ENCODE measurements at places on chromosomes 6 and 20.

DNA sequence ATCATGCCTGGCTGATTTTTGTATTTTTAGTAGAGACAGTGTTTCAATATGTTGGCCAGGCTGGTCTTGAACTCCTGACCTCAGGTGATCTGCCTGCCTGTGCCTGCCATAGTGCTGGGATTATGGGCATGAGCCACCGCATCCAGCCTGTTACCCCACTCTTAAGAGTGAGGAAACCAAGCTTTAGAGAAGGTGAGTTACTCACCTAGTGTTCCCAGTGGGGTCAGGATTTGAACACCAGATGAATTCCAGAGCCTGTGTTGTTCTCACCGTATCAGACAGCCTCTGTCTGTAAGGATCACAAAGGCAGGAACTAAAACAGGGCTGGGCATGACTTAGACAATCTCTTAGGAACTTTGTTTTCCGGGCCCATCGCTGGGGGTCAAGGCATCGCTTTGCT lies 9.4 kb upstream of the FANCE start:
- H3K27me3 ChIP-seq = no peaks in the 10 kb centered on the region
- no peak overlapping the region for H3K27ac ChIP-seq
- DNase-seq = no peak
- no peaks in the 10 kb centered on the region for H3K4me1 ChIP-seq

GRCh38 chr6:128595544-128595943 lies 75.1 kb upstream of the PTPRK start:
- peaks cover 2% of the 10 kb centered on the region for H3K27me3 ChIP-seq
- no peak overlapping the region for H3K27ac ChIP-seq
- H3K4me1 ChIP-seq = no peaks in the 10 kb centered on the region
- no peaks in the 10 kb centered on the region for H3K36me3 ChIP-seq
- DNase-seq = no peak
- no peak overlapping the region for H3K4me3 ChIP-seq

DNA sequence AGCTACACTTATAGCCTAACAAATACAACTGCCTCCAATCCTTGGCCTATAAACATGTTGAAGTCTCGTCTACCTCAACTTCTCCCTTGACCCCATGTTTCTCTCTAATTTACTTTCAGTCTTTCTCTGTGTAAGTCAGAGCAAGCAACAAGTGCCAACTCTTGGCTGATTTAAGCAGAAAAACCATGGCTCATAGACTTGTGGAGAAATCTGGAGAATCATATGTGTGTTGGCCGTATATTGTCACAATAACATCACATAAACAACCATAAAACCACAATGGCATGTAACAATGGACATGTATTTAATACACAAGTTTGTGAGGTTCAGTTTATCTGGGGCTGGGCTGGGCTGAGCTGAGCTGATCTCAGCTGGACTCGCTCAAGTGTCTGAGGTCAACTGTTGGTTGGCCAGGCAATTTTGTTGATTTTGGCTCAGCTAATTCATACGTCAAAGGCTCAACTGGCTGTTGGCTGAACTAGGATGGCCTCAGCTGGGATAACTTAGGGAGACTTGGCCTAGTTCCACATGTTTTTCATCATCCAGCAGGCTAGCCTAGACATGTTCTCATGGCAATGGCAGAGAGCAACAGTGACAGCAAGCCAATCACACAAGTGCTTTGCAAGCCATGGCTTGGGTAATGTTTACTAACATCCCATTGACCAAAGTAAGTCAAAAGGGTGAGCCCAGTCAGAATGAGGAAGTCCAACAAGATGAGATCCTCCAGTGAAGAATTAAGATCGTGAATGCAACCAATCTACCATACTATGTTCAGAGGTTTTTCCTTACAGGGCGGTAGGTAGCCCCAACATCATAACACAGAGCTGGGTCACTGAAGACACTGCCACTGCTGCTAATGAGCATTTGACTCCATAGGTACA lies 12.9 kb upstream of the TBC1D22B start:
- peak; percentile 32 for DNase-seq
- H3K4me3 ChIP-seq = no peak overlapping the region
- no peaks in the 10 kb centered on the region for H3K27me3 ChIP-seq
- peak overlapping the region; percentile 1 for H3K27ac ChIP-seq
- peaks cover 10% of the 10 kb centered on the region for H3K4me1 ChIP-seq
- no peaks in the 10 kb centered on the region for H3K36me3 ChIP-seq

DNA sequence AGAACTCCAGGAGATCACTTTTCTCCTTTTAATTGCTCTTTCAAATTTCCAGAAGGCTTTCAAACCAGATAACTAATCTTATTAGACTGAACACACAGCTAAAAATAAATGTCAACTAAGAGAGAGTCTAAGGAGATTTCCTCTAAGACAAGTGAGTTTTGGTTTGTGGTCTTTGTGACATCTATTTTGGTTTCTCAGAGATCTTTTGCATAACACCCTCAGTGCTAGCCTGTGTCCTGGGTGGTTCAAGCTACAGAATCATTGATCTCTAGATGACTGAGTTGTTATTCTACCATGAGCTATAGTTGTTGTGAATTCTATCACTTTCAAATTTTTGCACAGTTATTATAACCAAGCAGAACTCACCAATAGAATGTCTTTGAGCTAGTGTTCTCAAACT lies 49.1 kb upstream of the PLCB4 start:
- no peaks in the 10 kb centered on the region for H3K27me3 ChIP-seq
- H3K27ac ChIP-seq = no peak overlapping the region
- no peaks in the 10 kb centered on the region for H3K4me1 ChIP-seq
- H3K36me3 ChIP-seq = no peaks in the 10 kb centered on the region
- no peak overlapping the region for H3K4me3 ChIP-seq

- no peaks in the 10 kb centered on the region for H3K27me3 ChIP-seq
- H3K36me3 ChIP-seq = no peaks in the 10 kb centered on the region
- no peak for DNase-seq
- H3K4me3 ChIP-seq = no peak overlapping the region
- H3K4me1 ChIP-seq = no peaks in the 10 kb centered on the region
Observed at GRCh38 chr20:59750209-59750840, 146.0 kb downstream of the PHACTR3 start.

DNA sequence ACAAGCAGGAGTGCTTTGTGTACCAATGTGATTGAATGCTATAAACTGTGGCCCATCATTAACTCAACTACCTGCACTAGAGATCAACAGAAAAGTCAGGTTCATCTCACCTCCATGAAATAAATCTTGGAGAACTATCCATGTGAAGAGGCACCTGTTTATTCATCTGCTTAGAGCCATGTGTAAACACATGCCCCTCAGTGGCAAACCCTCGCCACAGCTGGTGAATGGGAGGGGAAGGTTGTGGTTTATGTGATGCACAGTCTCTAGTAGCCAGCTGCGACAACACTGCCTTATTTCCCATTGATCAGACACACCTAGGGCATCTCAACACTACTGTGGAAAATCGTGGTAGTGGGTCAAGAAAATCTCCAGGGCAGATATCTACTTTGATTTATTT lies 640.2 kb downstream of the PTPRT start:
- no peak overlapping the region for H3K27ac ChIP-seq
- H3K27me3 ChIP-seq = no peaks in the 10 kb centered on the region
- no peaks in the 10 kb centered on the region for H3K4me1 ChIP-seq
- DNase-seq = no peak

DNA sequence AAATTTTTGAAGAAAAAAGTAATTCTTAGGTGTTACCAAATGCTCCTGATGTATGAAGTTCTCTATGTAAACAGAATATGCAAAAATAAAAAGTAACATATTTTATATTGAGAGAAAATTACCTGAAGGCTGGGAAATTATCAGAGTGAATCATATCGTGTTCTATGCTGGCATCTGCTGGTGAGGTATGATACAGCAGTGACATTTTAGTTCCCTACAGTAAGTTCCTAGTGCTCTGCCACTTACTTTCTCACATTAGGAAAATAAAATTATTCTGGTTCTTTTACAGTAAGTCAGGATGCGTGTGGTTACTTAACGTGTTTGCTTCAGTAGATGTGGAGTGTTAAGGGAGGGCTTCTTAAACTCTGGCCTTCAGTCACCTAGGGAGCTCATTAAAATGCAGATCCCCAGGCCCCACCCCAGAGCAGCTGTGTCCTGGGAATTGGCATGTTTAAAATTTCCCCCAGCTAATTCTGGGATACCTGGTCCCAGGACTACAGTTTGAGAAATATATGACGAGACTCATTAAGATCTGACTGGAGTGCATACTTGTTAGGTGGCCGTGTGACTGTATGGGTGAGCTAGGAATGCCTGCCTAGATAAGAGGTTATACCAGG lies 3.2 kb downstream of the ACTR5 start:
- H3K4me3 ChIP-seq = no peak overlapping the region
- peaks cover 18% of the 10 kb centered on the region for H3K36me3 ChIP-seq
- peak; percentile 52 for DNase-seq
- no peak overlapping the region for H3K27ac ChIP-seq
- peaks cover 8% of the 10 kb centered on the region for H3K4me1 ChIP-seq
- no peaks in the 10 kb centered on the region for H3K27me3 ChIP-seq

DNA sequence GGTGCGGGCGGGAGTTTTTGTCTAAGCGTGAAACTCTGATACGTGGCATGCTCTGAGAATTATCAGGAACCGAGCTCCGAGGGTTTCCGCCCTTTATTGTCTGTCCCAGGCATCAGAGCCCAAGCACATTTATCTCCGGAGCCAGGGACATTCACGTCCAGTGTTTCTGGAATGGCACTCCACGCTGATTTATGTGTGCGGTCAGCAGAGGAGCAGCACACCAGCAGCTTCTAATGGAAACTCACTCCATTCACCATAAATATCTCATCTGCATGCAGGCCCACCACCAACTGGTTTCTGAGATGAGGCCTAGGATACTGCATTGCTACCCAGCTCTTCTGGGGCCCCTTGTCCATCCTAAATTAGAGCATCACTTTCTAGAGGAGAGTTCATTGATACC lies 51.9 kb upstream of the SYNDIG1 start:
- no peaks in the 10 kb centered on the region for H3K36me3 ChIP-seq
- no peak for DNase-seq
- H3K4me1 ChIP-seq = no peaks in the 10 kb centered on the region

- H3K4me1 ChIP-seq = no peaks in the 10 kb centered on the region
- H3K27me3 ChIP-seq = peaks cover 2% of the 10 kb centered on the region
- DNase-seq = peak; percentile 58
- H3K27ac ChIP-seq = no peak overlapping the region
Observed at GRCh38 chr20:25987073-25987927, 290.6 kb upstream of the ZNF337 start.

GRCh38 chr20:12928358-12928754 lies 80.4 kb upstream of the SPTLC3 start:
- no peak overlapping the region for H3K27ac ChIP-seq
- H3K27me3 ChIP-seq = no peaks in the 10 kb centered on the region
- H3K36me3 ChIP-seq = no peaks in the 10 kb centered on the region
- no peak for DNase-seq

DNA sequence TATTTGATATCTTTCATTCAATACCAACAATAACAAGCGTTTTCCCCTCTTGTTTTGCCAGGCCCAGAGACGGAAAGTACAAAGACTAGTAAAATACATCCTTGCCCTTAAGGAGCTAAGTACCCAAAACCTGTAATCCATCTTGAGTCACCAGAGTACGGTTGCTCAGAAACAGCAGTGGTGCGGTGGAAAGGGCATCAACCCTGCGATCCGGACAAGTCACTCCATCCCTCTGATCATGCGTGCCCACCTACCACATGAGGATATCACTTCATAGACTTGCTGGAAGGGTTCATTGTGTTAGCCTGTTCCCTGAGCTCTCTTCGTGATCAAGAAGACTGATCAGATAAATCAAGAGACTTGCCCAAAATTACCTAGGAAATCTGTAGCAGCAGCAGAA lies 1.9 kb downstream of the TOMM34 start:
- DNase-seq = no peak
- no peaks in the 10 kb centered on the region for H3K27me3 ChIP-seq
- no peak overlapping the region for H3K27ac ChIP-seq
- no peak overlapping the region for H3K4me3 ChIP-seq
- peaks cover 5% of the 10 kb centered on the region for H3K4me1 ChIP-seq

DNA sequence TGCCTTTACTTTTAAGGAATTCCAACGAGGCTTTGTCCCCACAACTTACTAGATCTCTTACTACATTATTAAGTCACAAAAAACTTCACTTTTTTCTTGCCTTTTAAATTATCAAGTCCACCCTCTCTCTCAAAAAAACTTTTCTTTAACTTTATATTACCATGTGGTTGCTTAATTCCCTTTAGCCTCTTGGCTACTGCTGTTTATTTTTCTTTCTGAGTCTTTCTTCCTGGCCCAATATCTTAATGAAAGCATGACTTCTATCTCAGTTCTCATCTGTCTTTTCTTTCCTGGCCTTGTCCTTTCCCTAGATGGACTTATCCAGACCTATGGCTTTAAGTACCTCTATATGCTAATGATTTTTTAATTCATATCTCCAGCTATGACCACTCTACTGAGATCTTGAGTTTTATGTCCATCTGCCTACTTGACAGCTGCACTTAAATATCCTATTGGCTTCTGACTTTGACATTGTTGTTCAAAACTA lies 710.5 kb downstream of the RFPL4B start:
- H3K4me3 ChIP-seq = no peak overlapping the region
- H3K27ac ChIP-seq = no peak overlapping the region
- no peaks in the 10 kb centered on the region for H3K36me3 ChIP-seq
- no peaks in the 10 kb centered on the region for H3K27me3 ChIP-seq
- no peak for DNase-seq

DNA sequence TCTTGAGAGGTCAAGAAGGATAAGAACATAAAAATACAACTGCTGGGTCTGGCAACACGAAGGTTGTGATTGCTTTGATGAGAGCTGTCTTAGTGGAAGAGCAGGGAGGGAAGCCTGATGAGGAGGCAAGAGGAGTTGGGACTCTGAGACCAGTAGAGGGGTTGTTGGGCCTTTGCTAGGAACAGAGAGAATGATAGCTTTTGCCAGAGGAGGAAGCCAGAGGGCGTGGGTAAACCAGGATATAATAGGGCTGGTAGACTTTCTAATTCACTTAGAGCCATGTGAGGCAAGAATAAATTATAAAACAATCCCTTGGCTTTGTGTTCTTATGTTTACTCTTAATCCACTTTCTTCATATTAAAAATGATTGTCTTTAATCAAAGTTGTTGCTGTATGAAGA lies 78.6 kb downstream of the RCAN2 start:
- no peaks in the 10 kb centered on the region for H3K36me3 ChIP-seq
- H3K27ac ChIP-seq = no peak overlapping the region
- H3K4me3 ChIP-seq = no peak overlapping the region
- no peak for DNase-seq

- no peak overlapping the region for H3K4me3 ChIP-seq
- H3K36me3 ChIP-seq = peaks cover 35% of the 10 kb centered on the region
- no peaks in the 10 kb centered on the region for H3K27me3 ChIP-seq
- no peak for DNase-seq
Observed at GRCh38 chr20:34382174-34382573, 19.1 kb downstream of the ITCH start.

- no peak for DNase-seq
- no peak overlapping the region for H3K4me3 ChIP-seq
- no peak overlapping the region for H3K27ac ChIP-seq
- no peaks in the 10 kb centered on the region for H3K36me3 ChIP-seq
- no peaks in the 10 kb centered on the region for H3K4me1 ChIP-seq
- H3K27me3 ChIP-seq = no peaks in the 10 kb centered on the region
Observed at GRCh38 chr6:79898076-79898475, 49.3 kb downstream of the ELOVL4 start.

DNA sequence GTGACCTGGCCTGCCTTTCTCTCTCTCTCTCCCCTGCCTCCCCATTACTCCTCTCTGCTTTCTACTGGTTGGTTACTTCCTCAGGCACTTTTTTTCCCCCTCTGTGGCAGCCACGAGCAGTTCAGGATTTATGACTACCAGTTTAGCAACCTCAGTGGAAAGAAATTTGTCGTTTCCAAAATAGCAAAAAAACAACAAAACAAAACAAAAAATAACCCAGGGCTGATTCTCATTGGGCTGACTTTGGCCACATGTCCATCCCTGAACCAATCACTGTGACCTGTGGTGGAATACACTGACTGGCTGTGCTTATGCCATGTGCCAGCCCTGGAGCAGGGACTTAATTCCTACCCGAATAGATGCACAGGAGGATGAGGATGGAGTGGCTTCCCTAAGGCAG lies 137.4 kb downstream of the TFAP2C start:
- no peak for DNase-seq
- no peak overlapping the region for H3K27ac ChIP-seq
- H3K4me3 ChIP-seq = no peak overlapping the region
- no peaks in the 10 kb centered on the region for H3K27me3 ChIP-seq
- H3K36me3 ChIP-seq = no peaks in the 10 kb centered on the region
